ENCODE measurements at places on chromosomes 4 and X.
A peak's percentile ranks its signal among the peaks of the same experiment; 100 is the strongest.

DNA sequence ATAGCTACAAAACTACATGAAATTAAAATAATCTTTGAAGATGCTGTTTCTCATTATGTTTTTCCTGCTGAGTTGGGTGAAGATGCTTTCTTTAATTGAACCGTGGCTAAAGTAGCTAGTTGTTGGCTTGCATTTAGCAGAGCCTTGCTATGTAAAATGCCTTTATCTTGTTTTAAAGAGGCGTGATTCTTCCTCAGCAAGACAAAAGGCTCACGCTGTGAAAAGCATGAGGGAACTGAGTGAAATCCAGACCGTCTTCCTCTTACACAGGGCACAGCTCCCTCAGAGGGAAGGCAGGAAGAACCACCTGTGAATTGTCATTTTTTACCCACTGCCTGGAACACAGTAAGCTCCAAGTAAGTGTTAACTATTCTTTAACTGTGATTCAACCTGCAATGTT is 39.0 kb upstream of the ZNF518B start:
- DNase-seq, result no peak

GRCh38 chr4:63784822-63785221 is 624.4 kb downstream of the TECRL start:
- DNase-seq, result no peak

GRCh38 chr4:73859614-73860088 is 6.6 kb downstream of the PF4V1 start:
- peak; percentile 43 for DNase-seq

GRCh38 chr4:26870576-26871262 is 10.1 kb downstream of the STIM2 start:
- no peak for DNase-seq

GRCh38 chr4:77911842-77912450 is 49.3 kb downstream of the MRPL1 start:
- no peak for DNase-seq

DNA sequence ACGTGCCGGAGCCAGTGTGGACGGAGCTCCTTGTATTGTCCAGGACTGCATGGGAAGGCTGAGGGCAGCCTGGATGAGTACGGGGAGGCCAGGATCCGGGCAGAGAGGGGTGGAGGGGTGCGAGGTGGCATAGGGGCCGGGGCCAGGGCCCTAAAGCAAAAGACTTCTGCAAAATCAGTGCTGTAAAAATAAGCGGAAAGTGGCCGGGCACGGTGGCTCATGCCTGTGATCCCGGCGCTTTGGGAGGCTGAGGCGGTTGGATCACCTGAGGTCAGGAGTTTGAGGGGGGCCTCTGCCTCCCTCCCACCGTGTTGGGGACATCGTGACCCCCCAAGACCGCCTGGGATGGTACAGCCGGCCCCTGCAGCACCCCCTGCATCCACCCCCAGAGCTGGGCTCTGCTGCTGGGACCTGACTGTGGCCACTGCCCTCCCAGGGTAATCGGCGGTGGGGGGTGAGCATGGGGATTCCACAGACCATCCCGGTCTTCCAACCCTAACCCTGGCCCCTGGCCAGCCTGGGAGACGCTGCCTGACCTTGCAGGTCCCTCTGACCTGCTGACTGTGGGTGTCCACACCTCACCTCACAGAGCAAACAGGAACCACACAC is 23.4 kb upstream of the PLCXD1 start:
- no peak for DNase-seq

DNA sequence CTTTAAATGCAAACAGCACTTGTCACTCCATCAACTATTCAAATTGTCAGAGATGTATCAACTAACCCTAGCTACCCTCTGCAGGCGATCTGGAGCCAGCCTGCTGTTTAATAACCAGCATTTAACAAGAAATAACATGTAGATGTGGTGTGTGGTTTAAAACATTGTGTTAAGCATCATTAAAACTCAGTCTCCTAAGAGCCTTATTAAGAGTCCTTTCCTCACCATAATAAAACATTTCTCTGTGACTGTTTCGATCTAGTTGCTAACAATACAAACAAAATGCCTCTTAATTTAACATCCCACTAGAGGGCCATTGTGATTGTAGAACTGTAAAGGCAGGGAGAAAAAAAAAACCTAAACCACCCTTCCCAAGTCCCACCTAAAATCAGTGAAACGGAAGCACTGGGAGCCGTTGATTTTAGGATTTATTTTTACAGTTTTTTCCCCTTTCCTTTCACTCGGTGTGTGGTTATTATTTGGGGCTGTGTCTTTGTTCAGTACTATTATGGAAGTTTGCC is 708.6 kb downstream of the C4orf33 start:
- no peak for DNase-seq

- no peak for DNase-seq
Measured at GRCh38 chrX:13540602-13541001, 28.8 kb upstream of the EGFL6 start.

DNA sequence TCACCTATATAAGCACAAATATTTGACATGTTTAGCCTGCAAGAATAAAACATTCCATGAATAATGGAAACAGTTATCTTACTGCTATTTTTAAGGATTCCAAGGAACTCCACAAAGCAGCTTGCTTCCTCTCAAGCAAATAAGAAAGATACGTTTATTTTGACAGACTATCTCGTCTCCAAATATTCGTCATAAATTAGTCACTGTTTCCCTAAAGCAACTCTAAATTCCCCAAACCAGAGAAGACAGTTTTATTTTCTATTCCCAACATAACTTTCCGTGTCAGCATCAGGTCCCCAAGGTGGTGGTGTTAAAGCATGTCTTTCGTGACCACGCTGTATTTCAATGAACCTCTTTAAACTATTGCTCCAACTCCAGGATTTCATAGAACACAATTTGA is 24.3 kb upstream of the DKK2 start:
- no peak for DNase-seq

- no peak for DNase-seq
Measured at GRCh38 chr4:104416725-104417356, 77.9 kb downstream of the CXXC4 start.

GRCh38 chr4:68288393-68288740 is 42.9 kb upstream of the TMPRSS11B start:
- DNase-seq, result no peak

GRCh38 chr4:37735578-37735977 is 49.4 kb upstream of the RELL1 start:
- DNase-seq, result no peak

DNA sequence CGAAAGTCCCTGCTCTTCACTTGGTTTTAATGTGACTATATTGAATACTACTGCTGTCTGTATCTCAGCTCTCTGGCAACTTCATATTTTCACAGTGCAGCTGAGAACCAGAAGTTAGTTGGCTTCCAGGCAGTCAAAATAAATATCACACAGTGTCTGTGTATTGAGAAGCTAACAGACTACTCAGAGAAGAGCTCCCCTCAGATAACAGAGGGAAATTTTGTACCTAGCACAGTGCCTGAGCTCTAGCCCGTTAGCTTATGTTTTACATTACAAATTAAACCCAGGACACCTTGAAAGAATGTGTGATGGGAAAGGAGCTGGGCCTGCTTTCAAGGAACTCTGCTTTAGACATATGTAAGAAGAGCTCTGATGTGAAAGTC is 22.7 kb downstream of the JADE1 start:
- no peak for DNase-seq

DNA sequence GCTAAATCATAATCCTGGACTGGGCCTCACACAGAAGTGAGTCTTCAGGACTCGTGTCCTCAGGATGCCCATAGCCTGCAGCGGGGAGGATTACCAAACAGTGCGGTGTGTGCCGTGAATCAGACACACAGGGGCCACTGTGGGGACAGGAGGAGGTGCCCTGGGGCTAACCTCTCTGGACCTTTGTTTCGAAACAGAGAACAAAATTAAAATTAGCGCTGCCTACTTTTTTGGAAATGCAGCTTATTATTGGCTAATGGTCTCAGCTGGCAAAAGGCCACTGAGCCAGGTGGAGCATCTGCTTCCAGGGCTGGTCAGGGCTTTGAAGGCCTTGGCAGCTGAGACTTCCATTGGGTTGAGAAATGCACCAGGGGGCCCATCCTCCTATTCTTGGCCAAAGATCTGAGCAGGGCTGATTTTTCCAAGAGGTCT is 236.2 kb downstream of the EVC2 start:
- DNase-seq, result no peak

DNA sequence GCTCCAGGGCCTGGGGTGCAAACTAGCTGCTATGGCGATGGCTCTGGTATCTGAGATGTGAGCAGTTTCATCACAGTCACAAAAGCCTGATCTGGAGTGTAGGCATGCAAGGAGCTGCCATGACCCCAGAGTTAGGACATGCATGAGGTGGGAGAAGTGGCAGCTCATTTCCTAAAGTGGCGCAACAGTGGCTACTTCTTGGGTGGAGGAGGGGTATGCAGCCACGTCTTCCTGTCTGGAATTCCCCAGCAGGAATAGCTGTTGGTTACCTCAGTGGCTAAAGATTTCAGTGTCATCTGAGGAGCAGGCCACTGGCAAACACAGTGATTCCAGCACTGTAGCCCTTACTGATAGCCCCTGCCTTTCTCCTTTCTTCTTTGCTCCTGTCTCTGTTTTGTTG is 1382.5 kb downstream of the C4orf33 start:
- peak; percentile 22 for DNase-seq

DNA sequence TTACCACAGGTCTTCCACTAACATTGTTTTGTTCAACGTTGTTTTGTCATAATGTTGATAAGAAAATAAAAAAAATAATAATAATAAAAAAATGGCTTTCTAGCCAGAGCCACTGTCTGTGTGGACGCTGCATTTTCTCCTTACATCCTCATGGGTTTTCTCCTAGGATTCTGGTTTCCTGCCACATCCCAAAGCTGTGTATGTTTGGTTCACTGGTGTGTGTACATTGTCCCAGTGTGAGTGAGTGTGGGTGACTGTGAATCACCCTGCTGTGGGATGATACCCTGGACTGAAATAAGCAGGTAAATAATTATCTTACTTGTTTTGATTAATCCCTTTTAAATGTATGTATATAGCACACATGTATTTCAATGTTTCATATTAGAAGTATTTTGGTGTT is 2154.4 kb upstream of the AGA start:
- DNase-seq, result no peak

- DNase-seq, result peak; percentile 70
Measured at GRCh38 chr4:98516042-98516440, 142.4 kb downstream of the TSPAN5 start.

DNA sequence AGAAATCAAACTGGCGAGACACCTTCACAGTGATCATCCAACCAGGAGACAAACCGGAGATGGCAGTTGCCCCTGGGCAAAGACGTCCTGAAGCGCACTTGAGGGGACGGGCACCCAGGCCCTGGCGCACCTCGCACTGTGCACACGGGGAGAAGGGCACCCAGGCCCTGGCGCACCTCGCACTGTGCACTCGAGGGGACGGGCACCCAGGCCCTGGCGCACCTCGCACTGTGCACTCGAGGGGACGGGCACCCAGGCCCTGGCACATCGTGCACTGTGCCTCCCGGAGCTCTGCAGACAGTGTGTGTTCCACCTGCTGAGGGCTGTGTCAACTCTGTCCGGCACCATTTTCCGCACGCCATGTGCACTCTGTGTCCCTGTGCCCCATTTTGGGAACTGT is 34.6 kb upstream of the CPLX1 start:
- DNase-seq, result no peak

DNA sequence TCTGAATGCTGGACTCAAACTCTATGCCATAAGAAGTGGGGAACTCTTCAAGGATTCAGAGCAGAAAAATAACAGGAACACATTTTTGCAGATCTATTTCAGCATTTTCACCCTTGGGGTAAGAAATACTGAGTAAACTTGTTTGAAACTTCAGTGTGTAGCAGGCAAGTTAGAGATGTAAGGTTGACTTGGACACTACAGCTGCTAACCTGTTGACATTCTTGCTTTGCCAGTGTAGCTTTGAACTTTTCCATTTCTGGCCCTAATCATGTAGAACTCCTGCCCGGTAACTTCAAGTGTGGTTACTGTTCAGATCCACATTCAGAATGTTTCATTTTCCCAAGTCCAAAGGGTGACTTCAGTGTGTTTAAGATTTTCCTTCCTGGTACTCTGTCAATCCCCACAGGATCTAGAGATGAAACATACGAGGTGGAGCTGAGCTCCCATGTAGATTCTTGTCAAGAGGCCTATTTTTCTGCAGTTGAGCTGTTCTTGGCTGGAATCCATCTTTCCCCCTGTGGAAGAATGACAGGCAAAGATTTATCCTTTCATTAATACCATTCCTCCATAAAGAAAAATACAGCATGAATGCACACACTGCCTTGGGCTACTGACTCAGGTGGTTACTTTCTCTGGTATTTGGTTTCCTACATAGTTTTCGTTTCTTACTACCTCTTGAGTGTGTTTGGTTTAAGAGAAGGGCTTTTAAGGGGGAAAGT is 34.1 kb downstream of the FHDC1 start:
- no peak for DNase-seq

- DNase-seq, result peak; percentile 61
Measured at GRCh38 chr4:16860516-16860915, 37.9 kb downstream of the LDB2 start.

GRCh38 chrX:13898083-13898482 is 81.2 kb upstream of the GPM6B start:
- DNase-seq, result no peak

DNA sequence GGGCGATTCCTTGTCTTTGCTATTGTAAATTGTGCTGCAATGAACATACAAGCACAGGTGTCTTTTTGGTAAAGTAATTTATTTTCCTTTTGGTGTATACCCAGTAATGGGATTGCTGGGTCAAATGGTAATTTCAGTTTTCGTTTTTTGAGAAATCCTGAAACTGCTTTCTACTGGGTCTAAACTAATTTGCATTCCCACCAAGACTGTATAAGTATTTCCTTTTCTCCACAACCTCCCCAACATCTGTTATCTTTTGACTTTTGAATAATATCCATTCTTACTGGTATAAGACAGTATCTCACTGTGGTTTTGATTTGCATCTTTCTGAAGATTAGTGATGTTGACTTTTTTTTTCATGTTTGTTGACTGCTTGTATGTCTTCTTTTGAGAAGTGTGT is 2506.0 kb downstream of the PCDH7 start:
- no peak for DNase-seq

GRCh38 chr4:130985371-130985770 is 1889.4 kb downstream of the C4orf33 start:
- no peak for DNase-seq

DNA sequence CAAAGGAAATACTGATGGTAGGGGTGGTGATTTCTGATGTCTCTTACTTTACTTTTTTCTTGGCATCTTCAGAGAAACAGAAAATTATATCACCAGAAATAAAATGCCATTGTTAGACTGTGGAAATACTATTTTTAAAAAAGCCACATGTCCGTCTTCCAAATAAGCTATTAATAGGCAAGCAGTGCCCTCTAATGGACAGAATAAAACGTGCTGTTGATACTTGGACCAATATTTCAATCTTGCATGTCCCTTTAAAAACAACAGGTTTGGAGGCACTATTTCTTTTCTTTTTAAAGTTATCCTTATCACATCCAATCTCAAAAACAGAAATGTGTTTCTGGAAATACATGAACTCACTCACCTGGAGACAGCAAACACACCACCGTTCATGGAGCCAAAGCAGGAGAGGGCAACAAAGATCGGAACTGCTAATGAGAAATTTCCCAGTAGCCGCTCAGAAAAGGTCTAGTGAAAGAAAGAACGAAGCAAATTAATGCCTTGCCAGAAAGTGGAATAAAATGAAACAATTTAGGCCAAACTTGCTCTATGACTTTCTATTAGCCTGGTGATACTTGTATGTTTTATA is 59.2 kb downstream of the SLC7A11 start:
- peak; percentile 23 for DNase-seq

GRCh38 chrX:53395605-53396298 is 26.7 kb downstream of the SMC1A start:
- DNase-seq, result no peak

All from AG08396 (cell line).